Dermis blood vessel endothelial cell (primary cell): ENCODE measurements at places on chromosomes 12 and 14.

DNA sequence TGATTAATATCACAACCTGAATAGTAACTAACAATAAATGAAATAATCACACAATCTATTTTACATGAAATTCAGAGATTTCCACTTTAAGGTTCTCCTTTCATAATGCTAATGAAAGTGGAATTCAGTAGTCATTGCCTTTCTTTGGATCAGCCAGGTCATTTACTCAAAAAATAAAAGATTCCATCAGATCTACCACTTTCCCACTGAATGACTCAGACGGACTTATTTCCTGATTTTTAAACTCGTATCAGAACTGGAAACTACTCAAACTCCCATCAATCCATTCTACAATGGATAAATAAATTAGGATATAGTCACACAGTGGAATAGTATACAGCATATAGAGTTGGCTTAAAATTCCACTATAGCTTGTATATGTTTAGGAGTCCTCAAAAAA is 237.1 kb downstream of the MED13L start:
- peak; percentile 70 for DNase-seq

DNA sequence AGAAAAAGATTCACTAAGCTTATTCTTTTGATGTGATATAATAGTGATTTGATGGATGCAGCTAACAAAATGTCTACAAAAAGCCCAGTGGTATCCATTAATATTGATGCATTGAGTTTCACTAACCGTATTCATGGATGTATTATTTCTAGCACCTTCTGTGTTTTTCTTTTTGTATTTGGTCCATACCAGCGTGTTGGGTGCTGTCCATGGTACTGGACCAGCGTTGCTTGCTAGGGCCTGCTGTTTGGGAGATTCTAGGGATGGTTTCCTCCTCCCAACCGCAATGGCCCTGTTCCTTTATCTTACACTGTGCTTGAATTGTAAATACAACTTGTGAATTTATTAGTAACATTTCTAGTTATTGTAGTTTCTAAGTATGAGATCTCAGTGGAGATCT is 31.7 kb downstream of the ANO4 start:
- peak; percentile 33 for DNase-seq

DNA sequence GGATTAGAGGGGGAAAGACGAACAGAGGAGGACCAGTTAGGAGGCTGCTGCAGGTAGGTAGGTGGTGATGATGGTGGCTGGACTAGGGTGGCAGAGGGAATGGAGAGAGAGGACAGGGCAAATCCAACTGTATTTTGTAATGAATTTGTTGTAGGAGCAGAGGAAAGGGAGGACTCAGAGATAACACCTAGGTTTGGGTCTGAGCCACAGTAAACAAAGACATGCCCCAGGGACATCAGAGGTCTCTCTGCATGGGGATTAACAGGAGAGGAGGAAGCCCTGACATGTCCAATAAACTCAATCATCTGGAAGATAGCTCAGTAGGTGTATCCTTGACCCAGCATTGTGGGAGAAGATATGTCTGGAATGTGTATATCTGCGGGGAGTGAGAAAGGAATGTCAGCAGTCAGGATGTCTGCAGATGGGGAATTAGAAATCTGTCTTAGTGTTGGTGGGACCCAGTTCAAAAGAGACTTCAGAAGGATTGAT is 4.7 kb upstream of the SLC48A1 start:
- no peak for DNase-seq

DNA sequence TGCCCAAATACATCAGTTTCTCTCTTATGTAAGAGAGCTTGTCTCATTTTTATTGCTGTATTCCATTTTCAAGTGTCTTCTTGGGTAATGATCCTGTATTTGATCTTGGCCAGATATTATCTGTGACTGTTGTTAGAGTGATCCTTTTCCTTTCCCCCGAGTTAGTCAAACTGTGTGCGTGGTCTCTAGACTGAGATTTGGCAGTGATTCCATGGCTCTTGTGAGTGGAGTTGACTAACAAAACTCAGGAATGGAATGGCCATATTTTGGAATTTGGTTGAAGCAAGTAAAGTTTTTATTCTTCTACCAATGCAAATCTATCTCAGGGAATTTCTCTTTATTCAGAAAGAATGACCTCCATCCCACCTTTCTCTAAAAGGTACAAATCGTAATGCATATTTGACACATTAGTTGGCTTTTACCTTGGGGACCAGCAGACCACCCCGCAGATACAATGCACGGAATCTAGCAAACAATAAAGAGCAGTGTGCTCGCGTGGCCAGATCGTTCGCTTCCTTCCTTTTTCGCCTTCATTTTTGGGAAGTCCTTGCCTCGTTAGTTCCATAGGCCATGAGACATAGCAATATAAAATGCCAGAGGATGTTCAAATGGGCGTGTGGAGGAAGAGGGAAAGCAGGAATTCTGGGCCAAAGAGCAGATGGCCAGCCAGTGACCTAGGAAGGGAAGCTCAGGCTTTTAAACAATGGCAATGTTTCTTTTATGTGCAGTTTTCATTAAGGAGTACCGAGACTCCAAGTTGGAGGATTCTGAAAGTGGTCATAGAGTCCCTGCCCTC is 24.4 kb downstream of the ETV6 start:
- peak; percentile 87 for DNase-seq

GRCh38 chr12:75529826-75530225 is 18.4 kb upstream of the KRR1 start:
- no peak for DNase-seq

DNA sequence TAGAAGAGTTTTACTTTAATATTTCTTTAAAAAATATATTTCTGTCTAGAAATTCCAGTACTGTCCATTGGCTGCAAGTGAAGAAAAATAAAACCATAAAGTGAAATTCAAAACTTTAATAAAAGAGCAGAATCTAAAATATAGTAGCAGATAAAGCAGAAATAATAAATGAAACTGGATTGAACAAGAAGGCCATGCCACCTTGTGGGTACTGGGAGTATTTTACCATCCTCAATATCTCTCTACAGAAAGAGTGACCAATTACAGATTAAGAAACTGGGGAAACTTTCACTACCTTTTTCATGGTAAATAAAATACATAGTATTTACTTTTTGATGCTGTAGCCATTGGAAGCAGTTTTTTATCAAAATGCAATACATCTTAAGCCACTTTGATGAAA is 220.5 kb downstream of the BCAT1 start:
- DNase-seq = peak; percentile 51

- DNase-seq = no peak
Measured at GRCh38 chr12:52285851-52286530, 5.3 kb downstream of the KRT81 start.

DNA sequence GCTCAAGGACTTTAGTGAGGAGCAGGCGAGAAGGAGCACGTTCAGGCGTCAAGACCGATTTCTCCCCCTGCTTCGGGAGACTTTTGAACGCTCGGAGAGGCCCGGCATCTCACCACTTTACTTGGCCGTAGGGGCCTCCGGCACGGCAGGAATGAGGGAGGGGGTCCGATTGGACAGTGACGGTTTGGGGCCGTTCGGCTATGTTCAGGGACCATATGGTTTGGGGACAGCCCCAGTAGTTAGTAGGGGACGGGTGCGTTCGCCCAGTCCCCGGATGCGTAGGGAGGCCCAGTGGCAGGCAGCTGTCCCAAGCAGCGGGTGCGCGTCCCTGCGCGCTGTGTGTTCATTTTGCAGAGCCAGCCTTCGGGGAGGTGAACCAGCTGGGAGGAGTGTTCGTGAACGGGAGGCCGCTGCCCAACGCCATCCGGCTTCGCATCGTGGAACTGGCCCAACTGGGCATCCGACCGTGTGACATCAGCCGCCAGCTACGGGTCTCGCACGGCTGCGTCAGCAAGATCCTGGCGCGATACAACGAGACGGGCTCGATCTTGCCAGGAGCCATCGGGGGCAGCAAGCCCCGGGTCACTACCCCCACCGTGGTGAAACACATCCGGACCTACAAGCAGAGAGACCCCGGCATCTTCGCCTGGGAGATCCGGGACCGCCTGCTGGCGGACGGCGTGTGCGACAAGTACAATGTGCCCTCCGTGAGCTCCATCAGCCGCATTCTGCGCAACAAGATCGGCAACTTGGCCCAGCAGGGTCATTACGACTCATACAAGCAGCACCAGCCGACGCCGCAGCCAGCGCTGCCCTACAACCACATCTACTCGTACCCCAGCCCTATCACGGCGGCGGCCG is 1.1 kb downstream of the PAX9 start:
- DNase-seq = no peak

GRCh38 chr12:122887819-122888212 is 8.1 kb downstream of the VPS37B start:
- DNase-seq = no peak
